Motor neuron (in vitro differentiated cells): ENCODE measurements at places on chromosomes 1 and 21. TPM values are rescaled to one million over a fixed set of nuclear protein-coding genes. Genes with fewer than 3 reads are reported as not detected.
A peak's percentile ranks its signal among the peaks of the same experiment; 100 is the strongest.

TTLL10 gene
- total RNA-seq, result 0.59 TPM in 1 of 2 replicates, not detected in the other

FLG2 gene
- total RNA-seq, result 0.31 and 0.58 TPM in 2 replicates

ITGB2 gene
- total RNA-seq, result 0.15 and 0.73 TPM in 2 replicates

WNT3A gene
- 0.17 TPM in 1 of 2 replicates, not detected in the other for total RNA-seq

DNA sequence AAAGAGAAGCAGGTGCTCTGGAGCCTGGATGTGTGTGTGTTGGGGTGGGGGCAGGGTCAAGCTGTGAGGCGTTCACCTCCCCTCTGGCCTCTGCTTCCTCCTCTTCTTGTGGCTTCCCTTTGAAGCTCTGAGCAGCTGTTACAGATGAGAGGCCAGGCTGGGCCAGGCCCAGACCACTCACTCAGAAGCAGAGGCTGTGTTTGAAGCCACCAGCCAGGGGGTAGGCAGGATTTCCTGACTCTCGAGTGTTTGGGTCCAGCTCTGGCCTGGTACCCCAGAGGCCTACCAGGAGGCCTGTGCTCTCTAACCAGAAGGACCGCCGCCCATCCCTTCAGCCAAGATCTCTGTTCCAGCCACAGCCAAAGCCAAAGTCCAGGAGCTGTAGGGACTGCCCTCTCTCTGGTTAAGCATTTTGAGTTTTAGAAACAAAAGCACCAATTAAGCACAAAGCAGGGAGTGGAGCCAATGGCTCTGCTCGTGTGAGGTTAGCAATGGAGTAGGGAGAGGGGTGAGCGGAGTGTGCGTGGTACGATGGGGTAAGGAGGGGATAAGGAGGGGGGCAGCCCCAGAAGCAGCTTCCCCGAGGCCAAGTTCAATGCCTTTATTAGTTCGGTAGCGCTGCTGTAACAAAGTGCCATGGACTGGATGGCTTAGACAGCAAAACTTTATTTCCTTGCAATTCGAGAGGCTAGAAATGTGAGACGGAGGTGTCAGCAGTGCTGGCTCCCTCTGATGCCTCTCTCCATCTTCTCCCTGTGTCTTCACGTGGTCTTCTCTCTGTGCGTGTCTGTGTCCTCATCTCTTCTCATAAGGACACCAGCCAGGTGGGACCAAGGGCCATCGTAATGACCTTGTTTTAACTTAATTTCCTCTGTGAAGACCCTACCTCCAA, 20.5 kb downstream of the RCSD1 start:
- no peak for ATAC-seq

- no peak for ATAC-seq
These were observed 778 bp downstream of the EVI5 start for GRCh38 chr1:92784021-92784638.

DNA sequence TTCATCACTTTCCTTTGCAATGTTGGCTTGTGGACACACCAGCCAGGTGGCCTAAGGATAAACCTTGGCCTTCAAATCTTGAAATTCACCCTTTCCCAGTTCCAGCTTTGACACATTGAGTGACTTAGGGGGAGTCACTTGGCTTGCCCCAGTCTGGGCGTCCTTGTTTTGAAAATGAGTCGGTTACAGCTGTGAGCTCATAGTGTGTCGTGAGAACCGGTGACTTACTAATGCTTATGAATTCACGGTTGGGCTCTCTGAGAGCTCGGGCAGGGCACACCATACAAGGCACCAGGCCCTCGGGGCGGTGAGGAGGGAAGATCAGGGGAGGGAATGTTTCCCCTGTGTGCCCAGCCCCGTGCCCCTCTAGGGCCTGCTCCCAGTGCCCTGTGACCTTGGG, 126.9 kb upstream of the TMPRSS2 start:
- ATAC-seq, result no peak

- ATAC-seq, result no peak
These were observed 7.9 kb downstream of the ATP5IF1 start for GRCh38 chr1:28243685-28244311.

GRCh38 chr1:33607444-33608005, 135.1 kb downstream of the ZSCAN20 start:
- ATAC-seq, result no peak

- ATAC-seq, result no peak
These were observed 561.3 kb downstream of the NCAM2 start for GRCh38 chr21:21559285-21560045.

- no peak for ATAC-seq
These were observed 1.2 kb downstream of the TRIT1 start for GRCh38 chr1:39882152-39882551.

- peak; percentile 78 for ATAC-seq
These were observed 26.5 kb downstream of the AKNAD1 start for GRCh38 chr1:108830119-108831008.

DNA sequence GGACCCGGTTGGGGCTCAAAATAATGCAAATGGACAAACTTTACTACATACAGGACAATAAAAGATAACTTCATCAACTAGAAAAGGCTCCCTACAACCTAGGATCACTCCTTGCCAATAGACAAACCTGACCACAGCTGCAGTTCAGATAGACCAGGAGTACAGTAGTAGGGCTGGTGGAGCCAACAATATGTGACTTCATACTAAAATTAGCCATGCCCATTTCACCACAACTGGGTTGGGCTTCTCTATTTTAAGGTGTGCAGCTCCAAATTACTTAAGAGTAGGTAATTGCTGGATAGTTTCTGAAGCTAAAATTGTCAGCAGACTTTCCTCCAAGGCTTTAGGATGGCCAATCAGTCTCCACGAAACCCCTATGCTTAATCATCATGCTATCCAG, 3.9 kb downstream of the DENND1B start:
- no peak for ATAC-seq

GRCh38 chr1:246152986-246153431, 354.1 kb downstream of the SMYD3 start:
- ATAC-seq, result no peak

- no peak for ATAC-seq
These were observed 126.9 kb downstream of the LRIG2 start for GRCh38 chr1:113199760-113200455.

GRCh38 chr21:46065215-46065913, 32.5 kb upstream of the COL6A2 start:
- no peak for ATAC-seq
